ENCODE measurements at places on chromosomes 1 and 21.

DNA sequence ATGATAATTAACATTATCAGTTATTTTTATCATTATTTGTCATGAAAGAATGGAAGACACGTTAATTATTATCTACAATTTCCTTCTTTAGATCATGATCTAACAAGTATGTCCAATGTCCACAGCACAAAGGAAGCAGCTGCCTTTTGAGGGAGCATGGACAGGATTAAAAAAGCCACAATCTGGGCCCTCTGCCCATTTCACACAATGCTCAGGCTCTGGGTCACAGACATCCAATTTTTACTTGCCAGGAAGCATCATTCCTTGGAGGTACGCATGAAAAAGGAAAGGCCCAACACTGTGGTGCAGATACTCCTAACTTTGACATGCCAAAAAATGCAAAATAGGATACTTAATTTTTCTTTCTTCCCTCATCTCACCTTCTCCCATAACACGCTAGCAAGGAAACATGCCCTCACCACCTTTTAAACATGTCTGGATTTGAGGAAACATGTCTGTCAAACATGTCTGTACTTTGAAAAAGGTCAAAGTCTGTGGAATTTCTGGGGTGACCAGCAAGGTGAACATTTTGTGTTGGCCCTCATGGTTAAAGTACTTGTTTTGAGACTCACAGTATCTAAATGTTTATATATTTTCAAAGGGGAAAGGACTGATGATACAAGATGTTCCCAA lies 40.0 kb downstream of the GADD45A start:
- DNase-seq, result no peak

DNA sequence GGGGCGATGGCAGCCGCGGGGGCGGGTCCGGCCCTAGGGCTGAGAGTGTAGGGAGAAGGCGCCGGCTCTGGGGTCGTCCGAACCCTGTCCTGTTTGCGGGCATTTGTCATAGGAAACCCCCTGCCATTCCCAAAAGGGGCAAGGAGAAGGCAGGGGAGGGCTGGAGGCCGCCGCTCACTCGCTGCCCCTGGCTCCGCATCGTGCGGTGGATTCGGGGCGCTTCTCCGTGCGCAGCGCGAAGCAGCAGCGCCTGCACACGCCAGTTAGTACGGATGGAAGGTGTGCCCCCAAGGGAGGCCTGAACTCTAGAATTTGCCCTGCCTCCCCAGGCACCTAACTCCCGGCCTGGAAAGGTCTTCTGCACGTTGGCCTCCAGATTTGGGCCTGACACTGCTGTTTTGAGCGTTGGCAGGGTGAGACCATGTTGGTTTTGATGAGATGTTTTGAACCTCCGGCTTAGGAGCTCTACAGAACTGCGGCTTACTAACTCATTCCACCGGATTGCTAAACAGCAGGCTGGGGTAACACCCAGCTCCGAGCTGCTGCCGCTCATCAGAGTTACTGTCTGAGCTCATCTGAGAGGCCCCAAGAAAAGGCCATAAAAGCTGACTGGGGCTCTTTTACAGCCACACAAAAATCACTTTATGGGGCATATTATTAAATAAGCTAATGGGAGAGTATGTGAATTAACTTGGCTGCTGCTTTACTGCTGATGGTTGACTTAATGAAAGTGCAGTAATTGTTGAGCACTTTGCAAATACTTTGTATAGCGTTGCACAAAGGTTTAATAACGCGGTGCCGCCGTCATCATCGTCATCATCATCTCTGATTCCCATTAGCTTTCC lies 987 bp downstream of the GPR137B start:
- no peak for DNase-seq

DNA sequence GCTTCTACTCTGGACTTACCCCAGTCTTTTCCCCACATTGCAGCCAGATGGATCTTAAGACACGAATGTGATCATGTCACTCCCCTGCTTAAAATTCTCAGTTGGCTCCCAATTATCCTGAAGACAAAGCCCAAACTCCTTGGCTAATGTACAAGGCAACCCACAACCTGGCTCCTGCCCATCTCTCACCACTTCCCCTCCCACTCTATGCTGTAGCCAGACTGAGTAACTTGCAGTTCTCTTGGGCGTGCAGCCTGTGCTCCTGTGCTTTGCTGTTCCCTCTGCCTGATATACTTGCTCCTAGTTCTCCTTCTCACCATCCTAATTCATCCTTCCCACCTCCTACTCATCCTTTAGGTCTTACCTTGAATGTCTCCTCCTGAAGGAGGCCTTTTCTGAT lies 56.2 kb downstream of the LGR6 start:
- DNase-seq, result no peak

GRCh38 chr1:196181594-196181878 lies 426.7 kb downstream of the KCNT2 start:
- DNase-seq, result no peak

DNA sequence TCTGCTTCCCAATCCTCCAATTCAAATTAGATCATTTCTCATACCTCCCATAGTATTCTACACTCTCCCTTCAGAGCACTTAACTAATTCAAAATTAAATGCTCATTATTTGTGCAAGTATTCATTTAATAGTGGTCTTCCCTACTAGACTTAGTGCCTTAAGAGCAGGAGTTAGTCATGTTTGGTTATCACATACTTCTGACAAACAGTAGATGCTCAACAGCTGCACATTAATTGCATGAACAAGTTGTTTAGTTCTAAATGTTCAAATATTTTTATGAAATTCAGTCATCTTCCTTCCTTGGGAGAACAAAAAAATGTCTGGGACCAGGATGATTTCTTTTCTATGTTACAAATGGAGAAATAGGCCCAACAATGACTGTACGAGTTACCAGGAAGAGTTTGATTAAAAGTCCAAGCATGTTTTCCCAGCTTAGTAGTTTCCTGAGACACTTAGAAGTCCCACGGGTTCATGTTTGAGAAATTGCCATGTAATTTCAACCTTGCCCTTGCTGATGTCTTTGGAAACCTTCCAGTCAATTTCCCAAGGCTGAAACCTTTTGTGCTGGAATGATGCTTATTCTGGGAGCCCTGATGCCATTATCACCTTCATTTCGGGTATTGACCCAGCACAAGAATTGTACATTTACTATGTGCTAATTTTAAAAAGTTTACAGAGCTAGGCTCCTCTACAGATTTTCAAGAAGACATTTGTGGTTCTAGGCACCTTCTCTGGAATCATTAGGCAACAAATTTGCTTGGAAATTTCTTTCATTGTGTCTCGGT lies 437.9 kb upstream of the PLXNA2 start:
- DNase-seq, result no peak

DNA sequence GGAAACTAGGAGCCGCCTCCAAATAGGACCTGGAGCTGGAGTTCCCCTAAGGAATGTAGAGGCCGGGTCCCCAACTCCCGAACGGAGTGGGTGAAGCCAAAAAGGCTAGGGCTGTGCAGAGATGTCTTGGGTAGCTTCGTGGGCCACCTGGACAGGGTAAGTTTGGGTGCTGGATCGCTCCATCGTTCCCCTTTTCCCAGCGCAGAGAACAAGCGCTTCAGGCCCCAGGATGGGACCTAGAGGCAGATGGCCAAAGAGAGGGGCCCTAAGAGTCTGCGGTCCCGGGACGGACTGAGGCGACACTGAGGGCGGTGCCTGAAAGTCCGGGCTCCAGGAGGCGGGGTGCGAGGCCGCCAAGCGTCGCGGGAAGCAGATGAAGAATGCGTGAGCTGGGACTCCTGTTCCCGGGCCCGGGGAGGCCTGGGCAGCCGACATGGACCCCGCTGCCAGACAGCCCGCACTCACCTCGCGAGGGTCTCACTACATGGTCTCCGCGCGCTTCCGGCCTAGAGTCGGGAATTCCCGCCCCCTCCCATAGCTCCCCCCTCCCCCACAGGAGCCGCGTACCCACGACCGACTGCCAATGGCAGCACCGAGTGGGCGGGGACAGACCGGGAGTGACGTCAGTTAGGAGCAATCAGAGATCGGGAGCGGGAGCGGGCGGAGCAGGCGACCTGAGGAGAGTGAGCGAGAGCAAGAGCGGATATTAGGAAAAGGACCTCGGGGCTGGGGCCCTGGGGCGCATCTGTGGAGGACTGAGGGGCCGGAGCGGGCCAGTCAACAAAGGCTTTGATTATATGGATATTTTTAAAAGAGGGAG lies at the start of gene SLC39A1:
TSS of gene SLC39A1 (minus strand) at position 508 of the 820 bp plus-strand sequence. CDS start 822 bp downstream, outside the sequence.
- peak; percentile 94 for DNase-seq

DNA sequence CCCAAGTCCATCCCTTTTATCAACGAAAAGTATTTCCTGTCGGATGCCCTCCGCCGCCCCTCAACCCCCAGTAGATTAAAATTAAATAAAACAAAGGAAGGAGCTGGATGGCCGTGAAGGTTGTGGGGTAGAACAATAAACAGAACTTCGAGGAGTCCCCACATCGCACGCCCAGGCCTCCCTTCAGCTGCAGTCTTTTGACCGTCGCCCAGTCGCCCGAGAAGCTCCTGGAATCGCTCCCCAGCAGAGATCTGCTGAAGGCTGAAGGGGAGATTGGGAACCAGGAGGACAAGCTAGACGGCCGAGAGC lies 905 bp downstream of the BARHL2 start:
- no peak for DNase-seq

- no peak for DNase-seq
Observed at GRCh38 chr1:187680823-187681222, 852.1 kb downstream of the PLA2G4A start.

- no peak for DNase-seq
Observed at GRCh38 chr21:16634515-16634914, 878.3 kb upstream of the CXADR start.

GRCh38 chr1:2349806-2350205 lies 41.5 kb downstream of the MORN1 start:
- no peak for DNase-seq

- no peak for DNase-seq
Observed at GRCh38 chr21:37087188-37087587, 14.1 kb downstream of the TTC3 start.

DNA sequence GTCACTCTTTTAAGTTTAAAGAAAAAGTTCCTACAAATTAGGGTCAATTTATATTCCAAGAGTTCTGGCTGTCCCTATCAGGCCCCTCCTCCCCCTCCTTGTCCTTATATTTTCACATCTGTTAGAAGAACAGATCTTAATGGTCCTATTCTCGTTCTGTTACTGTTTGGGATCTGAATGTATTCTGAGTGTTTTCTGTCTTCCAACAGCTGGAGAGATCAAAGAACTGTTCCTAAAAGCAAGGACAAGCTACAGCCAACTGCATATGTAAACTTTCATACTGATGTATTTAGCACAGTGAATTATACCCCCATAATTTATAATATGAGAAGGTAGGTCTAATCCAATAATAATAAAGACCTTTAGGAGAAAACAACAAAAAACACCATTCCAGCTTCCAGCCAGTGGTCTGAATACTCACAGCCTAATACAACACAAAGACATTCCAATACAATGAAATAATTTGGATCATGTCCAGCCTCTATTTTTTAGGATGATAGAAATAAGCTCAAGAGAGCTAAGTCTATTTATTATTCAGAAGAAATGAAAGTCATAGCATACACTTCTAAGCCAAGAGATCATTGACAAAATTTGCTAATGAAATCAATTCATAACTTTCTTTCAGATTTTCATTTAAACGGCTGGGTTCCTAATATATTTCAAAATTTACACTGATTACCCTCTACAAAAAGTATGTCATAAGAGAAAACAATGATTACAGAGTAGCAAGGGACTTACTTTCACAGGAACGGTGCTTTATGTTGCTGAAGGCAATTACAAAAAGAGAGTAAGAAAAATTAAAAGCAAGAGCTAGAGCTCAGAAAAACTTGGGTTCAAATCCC lies 25.3 kb downstream of the WLS start:
- no peak for DNase-seq

DNA sequence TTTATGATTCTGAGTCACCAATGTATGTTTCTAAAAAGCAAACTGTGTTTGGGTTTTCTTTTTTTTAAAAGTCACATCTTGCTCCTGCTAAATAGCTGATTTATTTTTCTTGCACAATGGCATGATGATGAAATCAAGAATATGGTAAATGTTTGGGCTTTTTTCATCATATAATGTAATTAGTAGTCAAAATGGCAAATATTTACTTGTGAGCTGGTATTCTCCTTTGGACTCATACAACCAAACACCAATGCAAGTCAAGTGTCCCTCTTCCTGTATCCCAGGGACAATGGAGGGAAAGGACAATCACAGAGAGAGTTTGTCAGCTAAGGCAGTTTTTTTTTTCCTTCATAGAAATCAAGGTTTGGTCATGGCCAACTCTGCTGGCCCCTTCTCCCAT lies 94.6 kb upstream of the RALGPS2 start:
- no peak for DNase-seq

GRCh38 chr1:3569436-3569835 lies 41.9 kb downstream of the MEGF6 start:
- no peak for DNase-seq

GRCh38 chr1:160744199-160744851 lies 5.3 kb downstream of the SLAMF7 start:
- no peak for DNase-seq

- DNase-seq, result no peak
Observed at GRCh38 chr1:54497338-54497737, 50.7 kb upstream of the ACOT11 start.

GRCh38 chr1:9019896-9020295 lies 6.3 kb downstream of the SLC2A7 start:
- no peak for DNase-seq

All from T follicular helper cell (primary cell).